Suppressor macrophage treated with lipopolysaccharide for 1 hour (primary cell): ENCODE measurements at places on chromosomes 2 and 18.

DNA sequence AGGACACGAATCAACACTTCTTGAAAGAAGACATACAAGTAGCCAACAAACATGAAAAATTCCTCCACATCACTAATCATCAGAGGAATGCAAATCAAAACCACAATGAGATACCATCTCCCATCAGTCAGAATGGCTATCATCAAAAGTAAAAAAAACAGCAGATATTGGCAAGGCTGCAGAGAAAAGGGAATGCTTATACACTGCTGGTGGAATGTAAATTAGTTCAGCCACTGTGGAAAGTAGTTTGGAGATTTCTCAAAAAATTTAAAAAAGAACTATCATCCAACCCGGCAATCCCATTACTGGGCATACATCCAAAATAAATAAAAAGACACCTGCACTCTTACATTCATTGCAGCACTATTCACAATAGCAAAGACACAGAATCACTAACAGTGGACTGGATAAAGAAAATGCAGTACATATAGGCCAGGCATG is 78.7 kb downstream of the GRB14 start:
- DNase-seq, result no peak

DNA sequence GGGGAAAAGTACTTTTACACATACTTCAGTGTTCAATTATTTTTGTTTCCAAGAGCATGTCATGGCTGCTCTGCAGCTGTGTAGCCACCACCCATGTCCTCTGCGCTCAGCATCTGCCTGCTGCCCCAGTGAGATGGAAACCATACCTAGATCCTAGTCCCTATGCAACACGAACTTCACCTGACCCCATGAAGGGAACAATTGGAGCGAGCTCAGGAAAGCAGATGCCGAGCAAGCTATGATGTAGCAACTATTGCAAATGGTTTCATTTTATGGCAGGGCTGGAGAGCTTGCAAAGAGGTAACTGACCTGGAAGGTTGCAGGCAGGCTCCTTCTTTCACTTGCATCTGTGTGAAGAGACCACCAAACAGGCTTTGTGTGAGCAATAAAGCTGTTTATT is 1.3 kb upstream of the CCDC141 start:
- DNase-seq, result no peak

GRCh38 chr2:18050001-18050400 is 171.5 kb downstream of the KCNS3 start:
- DNase-seq, result no peak

DNA sequence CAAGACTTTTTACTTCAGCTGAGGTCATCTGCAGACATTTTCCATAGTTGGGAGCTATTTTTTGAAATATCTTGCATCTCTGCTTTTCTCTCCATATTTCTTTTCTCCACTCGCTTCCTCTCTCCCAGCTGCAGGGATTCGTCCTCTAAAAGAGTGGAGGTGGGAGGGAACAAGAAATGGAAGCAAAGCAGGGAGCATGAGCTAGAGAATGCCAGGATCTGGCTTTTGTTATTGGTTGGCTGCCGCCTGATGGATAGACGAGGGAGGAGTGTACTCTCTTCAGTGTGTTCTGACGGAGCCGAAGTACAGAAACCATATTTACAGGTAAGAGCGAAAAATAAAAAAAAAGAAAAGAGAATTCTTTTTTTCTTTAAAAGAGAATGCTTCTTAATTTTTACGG is at the start of gene CSRNP3:
Gene CSRNP3 (plus strand): TSS at position 282 of the 400 bp plus-strand sequence. CDS start 125,368 bp downstream, outside the sequence.
- DNase-seq, result no peak

GRCh38 chr18:48022021-48022420 is 91.6 kb upstream of the SMAD2 start:
- DNase-seq, result no peak

DNA sequence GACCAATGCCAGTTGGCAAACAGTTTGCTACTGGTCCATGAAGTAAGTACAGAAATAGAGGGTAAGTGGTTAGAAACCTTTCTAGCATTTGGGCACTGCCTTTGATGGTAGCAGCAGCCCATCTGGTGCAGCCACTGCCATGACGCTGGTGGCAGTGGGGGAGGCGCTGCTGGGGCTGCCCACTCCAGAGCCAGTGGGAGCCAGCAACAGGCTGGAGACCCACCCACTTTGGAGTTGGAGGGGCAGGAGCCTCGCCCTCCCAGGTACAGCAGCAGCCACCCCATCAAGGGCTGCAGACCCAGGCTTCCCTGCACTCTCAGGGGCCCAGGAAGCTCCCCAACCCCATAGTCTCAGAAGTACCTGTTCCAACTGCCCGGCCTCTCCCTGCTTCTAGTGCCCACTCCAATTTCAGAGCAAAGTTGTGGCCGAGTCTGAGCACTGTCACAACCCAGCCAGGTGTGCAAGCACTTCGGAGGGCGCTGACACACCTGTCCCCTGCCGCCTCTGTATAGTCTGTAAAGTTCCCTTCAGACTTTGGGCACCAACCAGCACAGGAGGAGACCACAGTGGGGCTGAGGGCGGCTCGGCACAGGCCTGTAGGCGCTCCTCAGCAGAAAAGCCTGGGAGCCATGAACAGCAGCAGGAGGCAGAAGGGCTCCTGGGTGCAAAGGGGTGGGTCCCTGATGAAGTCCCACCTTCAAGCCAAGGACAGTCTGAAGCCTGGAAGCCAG is 125.6 kb upstream of the CCDC150 start:
- DNase-seq, result no peak

GRCh38 chr2:102971701-102972100 is 209.9 kb downstream of the TMEM182 start:
- no peak for DNase-seq

GRCh38 chr2:241571821-241572620 is 13.5 kb downstream of the BOK start:
- no peak for DNase-seq

GRCh38 chr2:29952973-29953372 is 31.6 kb upstream of the ALK start:
- no peak for DNase-seq

DNA sequence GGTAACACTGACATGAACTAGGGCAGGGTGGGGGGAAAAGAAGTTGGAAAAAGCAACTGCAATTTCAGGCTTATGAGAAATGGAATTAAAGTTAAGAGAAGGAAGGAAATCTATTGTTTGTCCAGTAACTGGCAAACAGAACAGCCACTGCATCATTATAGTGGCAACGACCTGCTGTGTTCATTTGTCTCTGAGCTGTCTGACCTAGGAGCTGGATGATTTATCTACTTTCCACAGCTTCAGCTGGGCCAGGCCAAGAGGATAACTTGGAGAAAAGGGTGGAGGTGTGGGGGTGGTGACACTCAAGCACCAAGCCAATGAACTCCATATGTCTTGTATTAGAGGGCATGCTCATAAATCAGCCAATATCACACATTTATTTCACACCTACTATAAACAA is 291.5 kb upstream of the KLHL29 start:
- DNase-seq, result no peak

- DNase-seq, result no peak
These were observed 34.7 kb downstream of the CTNNA2 start for GRCh38 chr2:79547568-79547967.

DNA sequence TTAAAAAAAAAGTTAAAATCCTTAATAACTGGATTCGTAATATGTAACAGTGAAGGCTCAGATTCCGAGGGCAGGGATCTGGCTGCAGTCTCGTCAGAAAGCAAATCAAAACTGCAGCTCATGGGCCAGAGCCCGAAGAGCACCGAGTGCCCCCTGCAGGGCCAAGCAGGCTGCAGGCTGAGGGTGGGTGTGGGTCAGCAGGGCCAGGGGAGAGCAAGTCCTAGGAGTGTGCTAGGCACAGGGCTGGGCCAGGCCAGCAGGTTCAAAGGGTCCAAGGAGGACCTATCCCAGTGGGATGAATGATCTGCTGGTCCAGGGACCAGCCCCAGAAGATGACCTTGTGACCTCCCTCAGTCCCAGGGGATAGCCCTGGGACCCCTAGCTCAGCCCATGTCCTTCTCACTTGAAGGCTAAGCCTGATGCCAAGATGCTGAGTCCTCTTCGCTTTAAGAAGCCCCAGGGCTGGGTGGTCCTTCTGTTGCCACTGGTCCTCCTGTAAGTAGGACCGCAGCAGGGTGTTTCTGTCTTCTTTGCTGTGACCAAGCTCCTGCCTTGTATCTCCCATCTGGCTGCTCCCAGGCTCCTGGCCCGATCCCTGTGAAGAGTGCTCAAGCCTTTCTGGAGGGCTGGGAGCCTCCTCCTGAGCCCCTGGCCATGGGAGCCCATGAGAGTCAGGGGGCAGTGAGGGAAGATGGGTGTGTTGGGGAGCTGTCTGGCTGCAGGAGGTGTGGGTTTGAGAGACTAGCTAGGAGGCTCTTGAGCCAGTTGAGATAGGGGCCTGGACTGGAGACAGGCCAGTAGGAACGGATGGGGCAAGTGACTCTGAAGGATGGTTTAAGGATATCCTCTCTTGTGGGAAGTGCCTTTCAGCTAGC is 150.7 kb downstream of the DYSF start:
- DNase-seq, result no peak

DNA sequence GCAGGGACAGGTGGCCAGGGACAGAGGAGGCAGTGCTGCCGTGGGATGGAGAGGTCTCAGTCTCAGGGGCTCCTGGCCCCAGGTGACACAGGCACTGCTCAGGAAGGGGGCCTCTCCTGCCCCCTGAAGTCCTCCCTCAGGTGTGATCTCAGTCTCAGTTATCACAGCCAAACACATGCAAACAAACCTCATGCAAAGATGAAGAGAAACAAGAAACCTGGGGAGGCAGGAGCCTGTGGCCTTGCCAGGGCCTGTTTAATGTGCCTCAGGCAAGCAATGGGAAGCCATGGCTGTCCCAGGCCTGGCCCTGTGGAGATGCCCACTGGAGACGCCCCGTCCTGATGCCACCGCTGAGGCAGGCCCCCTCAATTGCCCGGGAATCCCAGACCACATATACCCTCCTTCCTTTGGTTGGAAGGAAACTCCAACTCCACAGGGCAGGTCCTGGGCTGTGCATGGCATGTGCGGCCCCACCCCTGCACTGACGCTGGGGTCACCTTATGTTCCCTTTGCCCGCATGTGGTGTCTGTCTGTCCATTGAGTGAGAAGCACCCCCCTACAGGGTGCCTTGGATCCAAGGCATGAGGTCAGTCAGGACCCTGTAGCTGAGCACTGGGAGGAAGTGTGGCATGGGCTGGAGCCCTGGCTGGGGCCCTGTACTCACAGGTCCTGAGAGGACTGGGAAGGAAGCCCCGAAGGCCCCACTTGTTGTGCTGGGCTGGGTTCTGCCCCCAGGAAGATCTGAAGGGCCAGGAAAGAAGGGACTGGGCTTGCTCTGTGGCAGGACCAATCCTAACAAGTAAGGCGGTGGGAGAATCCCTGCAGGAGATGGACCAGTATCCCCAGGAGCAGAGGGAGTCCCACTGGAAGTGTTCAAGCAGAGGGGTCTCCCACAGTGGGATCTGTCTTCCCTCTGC is 68.8 kb upstream of the RAB6C start:
- no peak for DNase-seq

GRCh38 chr18:65737471-65737955 is 13.3 kb upstream of the CDH7 start:
- DNase-seq, result no peak

GRCh38 chr2:37418956-37419355 is 74.5 kb downstream of the QPCT start:
- no peak for DNase-seq

DNA sequence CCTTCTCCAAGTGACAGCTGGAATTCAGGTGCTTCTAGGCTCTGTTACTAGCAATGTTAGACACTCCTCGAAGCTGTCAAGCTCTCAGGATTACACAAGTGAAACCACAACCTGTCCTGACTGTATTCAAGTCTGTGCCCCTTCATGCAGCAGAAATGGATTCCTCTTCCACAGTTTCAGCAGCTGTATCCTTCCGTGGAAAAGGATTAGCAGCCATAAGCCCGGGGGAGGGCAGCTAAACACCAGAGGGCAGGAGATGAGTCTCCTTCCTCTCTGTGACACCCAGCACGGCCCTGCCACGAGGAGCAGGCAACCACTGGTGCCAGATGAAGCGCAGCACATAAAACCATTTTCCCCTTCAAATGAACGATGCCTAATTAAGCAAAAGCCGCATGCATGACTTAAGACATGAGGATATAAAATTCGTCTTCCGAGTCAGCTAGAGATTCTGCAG is 1.2 kb downstream of the ST3GAL5 start:
- peak; percentile 78 for DNase-seq

GRCh38 chr18:28399781-28400362 is 222.9 kb upstream of the CDH2 start:
- no peak for DNase-seq

DNA sequence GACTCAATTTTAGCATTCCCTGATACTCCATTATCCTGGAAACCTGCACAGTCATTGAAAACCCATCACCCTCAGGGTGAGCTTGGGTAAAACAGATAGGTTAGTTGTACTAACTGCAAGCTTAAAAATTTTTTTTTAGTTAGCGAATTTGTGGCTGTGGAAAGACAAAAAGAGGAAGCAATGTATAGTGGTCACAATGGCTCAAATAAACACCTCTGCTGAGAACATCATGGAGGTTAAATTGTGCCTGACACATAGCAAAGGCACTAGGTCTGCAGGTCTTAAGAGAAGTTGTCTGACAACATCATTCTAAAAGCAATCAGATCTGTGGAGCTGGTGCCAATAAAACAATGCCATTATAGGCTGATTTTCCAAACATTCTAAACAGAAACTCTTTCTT is 84.4 kb upstream of the CAVIN2 start:
- DNase-seq, result no peak

DNA sequence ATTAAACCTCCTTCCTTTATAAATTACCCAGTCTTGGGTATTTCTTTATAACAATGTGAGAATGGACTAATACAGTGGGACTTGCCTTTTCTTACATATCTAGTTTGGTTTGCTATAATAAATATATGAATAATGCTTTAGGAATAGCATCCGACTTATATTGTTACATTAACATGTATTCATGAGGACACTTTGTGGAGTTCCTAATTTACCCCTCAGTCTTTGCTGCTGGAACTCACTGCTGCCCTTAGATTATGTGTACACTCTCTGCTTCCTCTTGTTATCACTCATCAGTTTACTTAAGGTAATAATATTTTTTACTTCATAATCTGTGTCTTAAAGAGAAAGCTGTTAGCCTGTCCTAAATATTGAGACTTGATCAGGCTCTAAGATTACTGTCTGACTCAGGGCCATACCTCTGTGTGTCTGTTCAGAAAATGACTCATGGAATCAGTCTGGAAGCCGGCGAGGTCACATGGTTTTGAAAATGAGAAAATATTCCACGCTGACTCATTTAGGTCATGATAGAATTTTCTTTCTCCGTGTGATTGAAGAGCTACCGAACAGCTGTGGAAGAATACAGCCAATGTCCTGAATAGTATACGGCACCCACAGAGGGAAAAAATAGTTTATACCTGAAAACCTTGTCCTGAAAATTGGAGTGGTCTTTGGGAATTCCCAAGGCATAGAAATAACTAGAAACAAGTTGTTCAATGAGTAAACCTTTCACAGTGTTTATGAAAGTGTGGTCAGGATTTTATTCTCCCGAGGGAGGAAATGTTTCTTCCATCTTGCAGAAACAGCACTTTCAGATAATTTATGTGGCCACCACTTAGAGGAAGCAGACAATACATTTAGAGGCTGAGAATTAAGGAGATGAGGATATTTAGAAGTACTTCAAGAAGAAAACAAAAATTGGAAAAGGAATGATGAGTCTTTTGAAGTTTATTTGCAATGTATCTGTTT is 156.4 kb downstream of the DSEL start:
- DNase-seq, result peak; percentile 55
